Activated CD4-positive, alpha-beta memory T cell treated with anti-CD3 and anti-CD28 coated beads for 36 hours (primary cell): ENCODE measurements at places on chromosomes 1 and 21.

- DNase-seq = no peak
These were observed 180.0 kb downstream of the TNR start for GRCh38 chr1:175563236-175563895.

DNA sequence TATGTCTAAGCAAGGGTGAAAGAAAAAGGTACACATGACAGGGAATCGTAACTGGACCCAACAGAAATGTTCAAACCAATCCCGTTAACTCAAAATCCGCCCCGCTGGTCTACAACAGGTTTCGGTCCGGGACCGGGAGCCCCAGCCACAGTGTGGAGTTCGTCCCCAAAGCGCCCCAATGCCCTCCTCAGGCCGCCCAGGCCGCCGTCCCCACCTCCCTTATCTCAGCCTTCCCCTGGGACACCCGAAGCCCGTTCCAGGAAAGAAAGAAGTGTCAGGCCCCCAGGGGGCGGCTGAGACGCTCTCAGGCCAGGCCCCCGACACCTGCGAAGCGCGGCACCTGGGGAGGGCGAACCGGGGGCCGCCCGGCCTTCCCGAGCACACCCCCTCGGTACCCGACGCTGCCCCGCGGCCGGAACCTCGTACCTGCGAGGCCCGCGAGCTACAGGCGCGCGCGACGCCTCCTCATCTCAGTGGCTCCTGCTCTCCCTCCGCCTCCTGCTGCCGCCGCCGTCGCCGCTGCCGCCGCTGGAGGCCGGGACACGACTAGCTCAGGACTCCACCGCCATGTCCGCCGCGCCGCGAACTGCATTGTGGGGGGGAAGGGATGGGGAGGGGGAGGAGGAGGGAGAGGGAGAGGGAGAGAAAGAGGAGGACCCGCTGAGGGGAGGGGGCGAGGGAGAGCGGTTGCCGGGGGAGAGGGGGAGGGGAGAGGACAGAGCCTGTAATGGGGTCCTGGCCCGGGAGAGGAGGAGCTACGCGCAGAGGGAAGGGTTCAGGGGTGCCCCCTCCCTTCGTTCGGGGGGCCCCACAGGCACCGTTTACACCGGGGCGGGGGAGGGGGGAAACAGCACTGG lies at the start of gene TUT4:
Gene TUT4, minus strand, starts transcription at position 588 of the 857 bp plus-strand sequence. CDS start 26,812 bp downstream, outside the sequence.
- peak; percentile 87 for DNase-seq

DNA sequence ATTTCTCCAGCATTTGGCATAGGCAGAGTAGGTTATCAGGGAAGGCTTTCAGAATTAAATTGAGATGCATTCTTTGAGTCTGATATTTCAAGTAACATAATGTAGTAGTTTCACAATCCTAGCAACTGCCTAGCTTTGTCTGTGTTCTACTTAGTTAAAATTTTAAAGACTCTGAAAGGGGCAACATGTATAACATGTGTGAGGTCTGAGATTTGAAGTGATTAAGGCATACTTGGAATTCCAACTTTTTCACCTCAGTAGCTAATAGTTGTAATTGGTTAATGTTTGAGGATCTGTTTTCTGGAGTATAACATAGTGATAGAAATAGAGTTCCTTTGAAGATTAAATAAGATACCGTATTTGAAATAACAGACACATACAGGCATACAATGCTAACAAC lies 335.2 kb upstream of the BEND5 start:
- no peak for DNase-seq

- no peak for DNase-seq
These were observed 41.8 kb downstream of the FNBP1L start for GRCh38 chr1:93489756-93490155.

DNA sequence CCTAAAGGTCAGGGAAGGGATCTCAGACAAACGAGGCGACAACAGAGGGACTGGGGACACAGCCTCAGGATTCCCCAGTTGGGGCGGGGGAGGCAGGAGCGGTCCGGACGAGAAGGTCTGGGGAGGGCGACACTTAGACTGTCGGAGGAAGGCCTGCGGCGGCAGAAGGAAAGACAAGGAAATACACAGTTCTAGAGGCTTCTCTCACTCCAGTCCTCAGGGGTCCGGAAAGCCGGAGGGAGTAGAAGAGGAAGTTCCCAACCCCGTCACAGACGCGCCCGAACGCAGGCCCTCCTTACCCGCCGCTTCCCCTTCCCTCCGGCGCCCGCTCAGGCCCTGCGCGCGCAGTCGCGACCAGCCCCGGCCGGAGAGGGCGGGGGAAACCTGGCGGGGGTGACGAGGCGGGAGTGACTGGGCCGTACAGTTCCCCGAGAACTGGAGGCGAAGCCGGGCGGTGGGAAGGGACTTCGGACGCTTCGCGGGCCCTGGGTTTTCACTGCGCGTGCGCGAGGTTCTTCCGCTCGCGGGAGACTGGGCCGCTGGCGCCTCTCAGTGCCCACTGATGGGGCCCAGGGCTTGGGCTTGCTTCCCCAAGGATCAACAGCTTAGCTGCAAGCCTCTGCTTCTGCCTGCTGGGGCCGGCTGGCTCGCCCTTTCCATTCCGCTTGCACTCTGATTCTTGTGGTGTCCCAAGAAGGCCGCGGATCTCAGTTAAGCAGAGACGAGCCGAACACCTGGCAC lies at the start of gene IPP:
Gene IPP, minus strand, starts transcription at position 356 of the 741 bp plus-strand sequence. CDS start 4,242 bp downstream, outside the sequence.
- DNase-seq = peak; percentile 97

DNA sequence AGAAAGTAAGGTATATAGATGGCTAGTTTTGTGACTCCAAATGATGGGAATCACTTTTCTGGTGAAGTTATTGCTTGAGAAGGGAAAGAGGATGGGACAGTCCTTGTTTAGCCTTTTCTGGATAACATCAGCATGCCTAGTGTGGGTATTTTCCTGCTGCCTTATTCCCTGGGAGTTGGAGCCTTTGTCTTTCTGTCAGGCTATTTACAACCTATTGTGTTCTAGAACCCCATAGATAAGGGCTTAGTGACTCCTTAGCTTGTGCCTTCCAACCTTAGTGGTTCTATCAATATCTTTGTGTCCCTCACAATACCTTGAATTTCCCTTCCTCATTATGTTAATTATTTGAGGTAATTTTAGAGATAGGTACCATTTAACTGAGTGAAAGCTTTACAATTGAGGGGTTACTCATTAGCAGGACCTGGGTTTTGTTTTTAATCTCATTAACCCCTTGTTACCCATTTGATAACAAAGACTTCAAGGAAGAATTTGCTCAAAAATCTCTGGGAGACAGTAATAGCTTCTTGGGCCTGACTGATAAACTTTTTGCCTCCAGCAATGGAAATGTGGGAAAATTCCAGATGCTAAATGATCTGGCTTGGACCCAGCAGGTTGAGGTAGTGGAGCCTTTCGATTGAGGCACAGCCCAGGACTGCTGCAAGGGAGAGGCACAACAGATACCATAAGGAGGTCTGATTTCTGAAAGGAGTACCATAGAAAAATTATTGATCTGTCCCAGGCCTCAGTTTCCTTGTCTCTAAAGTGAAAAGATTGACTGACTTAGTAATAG lies 49.0 kb downstream of the CACHD1 start:
- DNase-seq = no peak

DNA sequence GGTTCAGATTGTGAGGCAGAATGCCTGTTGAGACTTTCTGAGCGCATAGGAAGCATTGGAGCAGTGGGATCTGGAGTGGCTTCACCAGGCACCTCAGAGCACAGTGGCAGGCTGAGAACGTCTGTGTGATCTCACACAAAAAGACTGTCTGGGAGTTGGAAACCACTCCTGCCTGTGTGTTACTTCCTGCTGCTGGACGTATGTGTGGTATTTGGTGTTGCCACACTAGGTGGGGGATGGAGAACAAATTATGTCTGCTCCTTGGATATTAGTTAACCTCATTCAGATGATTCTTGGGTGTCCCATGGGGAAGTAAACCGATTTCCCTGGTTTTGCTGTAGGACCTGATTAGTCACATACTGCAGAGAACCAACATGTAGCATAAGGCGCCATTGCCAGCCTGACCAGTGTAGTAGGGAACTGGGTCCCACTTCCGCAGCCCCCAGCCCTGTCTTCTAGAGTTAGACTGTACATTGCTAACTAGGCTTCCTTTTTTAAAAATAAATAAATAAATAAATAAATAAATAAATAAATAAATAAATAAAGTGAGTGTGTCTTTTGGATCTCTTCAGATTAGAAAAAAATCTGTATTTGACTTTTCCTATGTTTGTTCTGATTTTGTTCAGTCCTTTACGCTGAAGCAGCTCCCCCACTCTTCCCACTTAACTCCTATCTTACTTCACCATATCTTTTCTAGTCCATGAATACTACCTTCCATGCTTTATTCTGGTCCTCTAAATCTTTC lies 26.9 kb downstream of the UCK2 start:
- no peak for DNase-seq

DNA sequence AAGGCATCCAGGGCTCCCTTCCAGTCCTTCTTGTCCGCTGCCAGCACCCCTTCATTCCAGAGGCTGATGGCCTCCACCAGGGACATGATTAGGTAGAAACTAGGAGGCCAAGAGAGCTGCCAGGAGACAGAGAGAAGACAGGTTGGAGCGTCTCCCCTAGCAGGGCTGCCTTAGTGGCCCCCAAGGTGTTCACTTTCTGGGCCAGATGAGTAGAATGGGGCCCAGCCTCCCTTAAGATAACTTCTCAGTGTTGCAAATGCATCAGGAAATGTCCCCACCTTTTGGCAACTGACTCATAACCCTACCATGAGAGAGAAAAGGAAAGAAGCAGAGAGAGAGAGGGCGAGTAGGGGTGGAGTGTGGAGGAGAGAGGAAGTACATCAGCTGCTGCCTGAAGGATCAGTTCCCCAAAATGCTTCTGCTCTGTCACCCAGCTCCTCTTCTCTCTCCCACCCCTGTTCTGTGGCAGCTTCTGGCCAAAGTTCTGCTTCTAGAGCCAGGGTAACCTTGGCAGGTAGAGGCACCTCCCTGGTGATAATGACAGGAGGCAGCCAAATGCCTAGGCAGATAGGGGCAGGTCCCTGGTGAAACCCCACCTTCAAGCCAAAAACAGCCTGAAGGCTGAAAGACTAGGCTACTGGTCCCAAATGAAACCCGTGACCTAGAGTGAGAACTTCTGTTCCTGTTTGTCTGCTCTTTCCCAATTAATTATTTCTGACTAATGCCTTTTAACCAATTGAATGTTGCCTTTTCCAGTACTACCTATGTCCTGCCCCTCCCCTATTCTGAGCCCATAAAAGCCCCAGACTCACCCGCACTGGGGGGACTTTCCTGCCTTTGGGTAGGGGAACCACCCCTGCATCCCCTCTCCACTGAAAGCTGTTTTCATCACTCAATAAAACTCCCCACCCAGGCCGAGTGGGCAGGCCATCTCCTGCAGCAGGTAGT lies at the start of gene NCF2:
Gene NCF2, minus strand, starts transcription at position 216 of the 948 bp plus-strand sequence. Its CDS starts 130 bp downstream, at position 86.
- DNase-seq = peak; percentile 71
